ENCODE measurements at places on chromosomes 16 and 17.

DNA sequence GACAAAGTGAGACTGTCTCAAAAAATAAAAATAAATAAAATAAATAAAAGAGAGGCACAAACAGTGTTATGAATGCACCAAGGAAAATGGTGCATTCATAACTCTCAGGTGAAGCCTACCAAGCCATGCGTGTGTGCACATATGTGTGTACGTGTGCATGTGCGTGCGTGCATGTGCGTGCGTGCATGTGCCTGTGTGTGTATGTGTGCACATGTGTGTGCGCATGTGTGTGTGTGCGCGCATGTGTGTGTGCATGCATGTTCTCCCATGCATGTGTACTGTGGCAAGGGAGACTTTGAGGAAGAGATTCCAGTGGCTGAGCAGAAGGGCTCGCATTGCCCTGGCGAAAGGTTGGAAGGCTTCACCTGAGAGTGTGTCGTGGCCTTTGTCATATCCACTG lies 4.7 kb downstream of the SPN start:
- no peak for DNase-seq

GRCh38 chr16:53912155-53912554 lies 208.2 kb downstream of the FTO start:
- DNase-seq, result no peak

DNA sequence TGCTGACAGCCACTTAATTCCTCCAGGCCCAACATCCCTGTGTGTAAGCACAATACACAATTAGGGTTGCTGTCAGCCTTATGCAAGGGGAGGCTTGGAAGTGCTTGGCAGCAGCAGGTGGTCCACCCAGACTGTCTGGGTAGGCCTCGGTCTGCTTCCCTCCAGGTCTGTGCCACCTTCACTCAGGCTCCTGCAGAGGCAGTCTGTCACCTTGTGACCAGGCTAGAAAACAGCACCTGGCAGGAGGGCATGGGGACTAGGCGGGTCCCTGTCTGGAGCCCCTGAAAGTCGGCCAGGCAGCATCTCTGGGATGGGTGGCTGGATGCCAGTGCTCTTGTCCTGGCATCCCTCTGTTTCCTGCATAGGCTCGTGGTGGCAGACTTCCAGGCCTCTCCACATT lies 578.1 kb downstream of the KCNJ18 start:
- DNase-seq, result no peak

- no peak for DNase-seq
Measured at GRCh38 chr16:2237493-2238149, 1.4 kb downstream of the DNASE1L2 start.

DNA sequence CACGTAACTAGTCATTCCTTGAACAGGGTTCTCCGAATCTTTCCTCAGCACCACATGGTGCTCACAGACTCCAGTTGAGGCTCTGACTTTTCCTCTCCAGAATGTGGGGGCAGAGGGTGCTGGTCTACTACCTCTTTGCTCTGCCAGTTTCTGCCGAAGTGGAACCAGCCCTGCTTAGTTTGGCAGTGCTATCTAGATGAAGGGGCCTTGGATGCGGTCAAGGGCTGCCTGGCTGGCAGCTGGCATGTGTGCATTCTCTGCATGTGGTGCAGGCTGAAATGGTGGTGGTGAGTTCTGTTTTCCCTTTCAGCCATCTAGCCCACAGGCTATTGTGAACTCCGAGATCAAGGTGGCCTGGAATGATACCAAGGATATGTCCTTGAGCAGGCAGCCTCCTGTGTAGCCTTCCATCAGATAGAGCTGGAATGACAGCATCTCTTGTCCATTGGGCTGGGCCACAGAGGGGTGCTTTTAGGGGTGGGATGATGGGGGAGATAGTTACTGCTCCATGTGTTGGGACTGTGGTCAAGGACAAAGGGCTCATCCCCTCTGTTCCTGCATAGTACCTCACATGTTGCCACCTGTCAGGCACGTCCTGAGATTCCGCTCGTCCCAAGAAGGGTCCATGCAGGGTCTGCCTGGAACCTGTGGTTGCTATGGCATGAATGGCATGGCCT lies 2.0 kb downstream of the DYNLL2 start:
- DNase-seq, result no peak

DNA sequence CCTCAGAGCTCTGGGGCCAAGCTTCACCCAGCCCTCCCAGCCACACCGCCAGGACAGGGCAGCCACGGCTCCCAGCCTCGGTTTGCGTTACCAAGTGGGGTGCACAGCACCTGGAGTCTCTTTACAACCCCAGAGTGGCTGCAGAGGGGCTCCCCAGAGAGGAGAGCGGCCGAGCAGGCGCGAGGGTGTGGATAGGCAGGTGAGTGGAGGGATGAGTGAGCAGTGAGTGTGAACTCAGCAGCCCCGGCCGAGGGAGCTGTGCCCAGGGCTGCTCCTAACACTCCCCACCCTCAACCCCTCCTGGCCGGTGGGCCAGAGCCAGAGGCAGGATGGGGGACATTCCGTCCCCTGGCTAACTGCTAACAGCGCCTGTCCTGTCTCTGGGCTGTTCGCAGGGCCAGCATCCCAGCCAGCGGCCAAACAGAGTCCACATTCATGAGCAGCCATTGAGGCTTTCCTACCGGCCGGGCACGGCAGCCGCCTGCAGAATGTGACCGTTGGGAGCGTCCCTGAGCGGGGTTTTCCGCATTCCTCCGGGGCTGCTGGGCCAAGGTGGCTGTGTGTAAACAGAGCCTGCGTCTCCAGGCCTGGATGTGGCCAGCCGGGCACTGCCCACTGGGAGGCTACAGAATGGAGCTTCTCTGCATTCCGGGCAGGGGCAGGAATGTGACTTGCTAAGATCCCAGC lies 5.3 kb downstream of the ZNF469 start:
- peak; percentile 36 for DNase-seq

All from testis (tissue), 5 donors.